ENCODE measurements at places on chromosomes 3 and 15. TPM values are rescaled to one million over a fixed set of nuclear protein-coding genes. Genes with fewer than 3 reads are reported as not detected.

Gene DNAH12
- total RNA-seq, result 0.14 TPM

Gene AGBL1
- not detected for total RNA-seq

Gene SPESP1
- 0.64 TPM for total RNA-seq

Gene SAXO2
- 1.2 TPM for total RNA-seq

Gene ERICH6
- not detected for total RNA-seq

Gene APBA2
- total RNA-seq, result 7.0 TPM

Gene ARPC4
- 297 TPM for total RNA-seq

Gene DOCK3
- 0.93 TPM for total RNA-seq

Gene FRMD5
- 0.25 TPM for total RNA-seq

Gene DPPA2
- not detected for total RNA-seq

Gene TMEM40
- total RNA-seq, result not detected

Gene DUOXA2
- not detected for total RNA-seq

Gene PTH1R
- not detected for total RNA-seq

Gene INKA1
- 0.41 TPM for total RNA-seq

Gene EIF1B
- 33.4 TPM for total RNA-seq

Gene SOX14
- not detected for total RNA-seq

Gene ARHGAP11A
- total RNA-seq, result 143 TPM

Gene GOLGA6L2
- total RNA-seq, result not detected

Gene PRR20G
- total RNA-seq, result not detected

Gene HTR3E
- not detected for total RNA-seq

Gene RARB
- not detected for total RNA-seq

Gene PAQR5
- not detected for total RNA-seq

Gene PPM1M
- total RNA-seq, result 60.2 TPM

Gene CMTM7
- 64.8 TPM for total RNA-seq

Gene STARD5
- 3.2 TPM for total RNA-seq

Gene WDR72
- total RNA-seq, result not detected

Gene LRRN1
- 0.16 TPM for total RNA-seq

Gene TMEM266
- total RNA-seq, result not detected

Gene TEX55
- not detected for total RNA-seq

Data from T-helper 2 cell treated with Interferon-gamma antibody and Interleukin-4, amounts not matched to agents 100 ng/mL and 5 ng/mL, for 36 hours (primary cell).